Gastroesophageal sphincter (tissue), 4 donors: ENCODE measurements at places on chromosomes 1 and 21. TPM values are rescaled to one million over a fixed set of nuclear protein-coding genes. Genes with fewer than 3 reads are reported as not detected.
A peak's percentile ranks its signal among the peaks of the same experiment; 100 is the strongest.

GRCh38 chr1:167924543-167925231, 10.8 kb upstream of the ADCY10 start:
- ATAC-seq, result no peak

RHBG gene
- not detected for total RNA-seq

DNA sequence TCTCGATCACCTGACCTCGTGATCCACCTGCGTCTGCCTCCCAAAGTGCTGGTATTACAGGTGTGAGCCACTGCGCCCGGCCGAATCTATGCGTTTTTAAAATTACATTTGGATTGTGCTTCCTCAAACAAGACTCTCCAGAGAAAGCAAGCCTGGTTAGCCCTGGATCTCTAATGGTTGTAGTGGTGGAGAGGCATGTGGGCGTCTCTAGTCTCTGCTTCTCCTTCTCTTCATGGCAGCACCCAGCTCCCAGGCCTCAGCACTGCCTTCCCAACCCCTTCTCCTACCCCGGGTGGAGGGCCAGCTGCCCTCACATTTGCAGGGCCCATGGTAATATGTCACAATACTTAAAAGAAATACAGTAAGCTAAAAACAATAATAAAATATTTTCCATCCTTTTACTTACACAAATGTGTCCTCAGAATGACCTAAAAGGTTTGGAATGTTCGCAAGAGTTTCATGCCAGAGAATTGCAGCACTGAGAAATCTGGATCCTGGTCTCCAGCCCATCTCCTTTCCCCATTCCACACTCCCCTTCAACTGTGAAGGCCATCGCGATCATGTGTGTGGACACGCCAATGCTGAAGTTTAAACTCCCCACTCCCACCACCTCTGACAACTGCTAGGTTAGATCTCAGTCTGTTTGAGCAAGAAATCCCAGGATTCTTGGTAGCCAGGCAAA, 7.0 kb downstream of the OR14I1 start:
- ATAC-seq, result peak; percentile 28

PLA2G2C gene
- not detected for total RNA-seq

GRCh38 chr1:4736254-4736653, 81.8 kb downstream of the AJAP1 start:
- ATAC-seq, result no peak

HES2 gene
- total RNA-seq, result not detected

FCER1A gene
- not detected for total RNA-seq

DNA sequence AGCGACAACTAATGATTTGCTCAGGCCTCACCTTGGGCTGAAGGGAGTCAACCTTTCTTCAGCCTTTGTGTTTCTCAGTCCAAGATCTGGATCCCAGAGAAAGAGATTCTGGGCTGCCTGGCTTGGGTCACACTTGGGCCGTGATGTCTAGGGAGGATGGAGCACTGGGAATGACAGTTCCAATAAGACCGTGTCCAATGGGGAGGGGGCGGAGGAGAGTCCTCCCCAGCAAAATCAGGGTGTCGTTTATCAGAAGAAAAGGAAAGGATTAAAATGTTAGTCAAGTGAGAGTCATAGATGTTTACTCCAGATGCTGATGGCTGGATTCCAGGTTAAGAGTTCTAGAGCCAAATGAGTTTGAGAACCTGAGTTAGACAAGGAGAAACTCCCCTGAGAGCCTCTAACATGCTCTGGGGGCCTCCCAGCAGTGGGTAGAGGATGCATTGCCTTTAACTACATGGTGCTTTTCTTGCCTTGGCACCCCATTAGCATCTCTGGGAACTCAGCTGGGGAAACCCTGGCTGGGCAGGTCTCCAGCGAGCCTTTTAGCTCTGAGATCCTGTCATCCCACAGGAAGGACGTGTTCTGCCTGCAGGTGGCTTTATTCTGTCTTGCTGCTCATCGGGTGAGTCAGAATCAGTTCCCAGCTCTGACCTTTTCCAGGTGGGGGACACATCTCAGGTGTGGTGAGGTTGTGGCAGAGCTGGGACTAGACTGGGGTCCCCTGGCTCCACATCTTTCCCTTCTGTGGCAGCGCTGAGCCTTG, 22.2 kb downstream of the NIPAL3 start:
- ATAC-seq, result no peak

DOCK7 gene
- 31.5 TPM for total RNA-seq

DNA sequence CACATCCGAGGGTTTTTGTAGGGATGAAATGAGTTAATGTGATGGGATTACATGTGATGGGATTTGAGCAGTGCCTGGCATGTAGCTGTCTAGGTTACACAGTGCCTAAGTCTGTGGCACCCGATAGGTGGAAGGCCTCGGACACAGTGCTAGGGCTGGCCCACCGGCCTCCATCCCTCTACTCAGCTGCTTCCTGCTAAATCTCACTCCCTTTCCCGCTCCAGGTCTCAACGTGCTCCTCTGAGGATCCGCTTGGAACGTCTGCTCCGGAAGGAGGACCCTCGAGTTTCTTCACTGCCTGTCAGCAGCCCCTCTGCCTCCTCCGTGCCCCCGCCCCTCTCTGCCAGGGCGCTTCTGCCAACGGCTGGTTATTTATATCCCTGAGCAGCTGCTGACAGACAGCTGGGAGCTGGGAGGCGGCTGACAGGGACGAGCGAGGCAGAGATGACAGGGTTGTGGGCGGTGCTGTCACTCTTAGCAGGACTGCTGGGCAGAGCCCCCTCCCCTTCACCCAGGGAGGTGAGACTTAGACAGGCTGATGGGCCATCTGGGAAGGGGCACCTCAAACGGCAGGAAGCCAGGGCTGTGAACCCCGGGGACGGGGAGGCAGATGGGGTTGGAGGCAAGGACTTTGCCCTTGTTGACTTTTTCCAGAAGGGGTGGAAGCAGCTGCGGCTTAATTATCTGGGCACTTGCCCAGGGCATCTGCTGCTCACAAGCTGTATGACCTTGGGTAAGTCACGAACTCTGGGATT, 26.6 kb upstream of the LRRN2 start:
- no peak for ATAC-seq

GRCh38 chr1:13731897-13732296, 31.9 kb downstream of the PRDM2 start:
- ATAC-seq, result no peak

- peak; percentile 87 for ATAC-seq
These were observed 204.8 kb upstream of the ADAMTS5 start for GRCh38 chr21:27171707-27172106.

DNA sequence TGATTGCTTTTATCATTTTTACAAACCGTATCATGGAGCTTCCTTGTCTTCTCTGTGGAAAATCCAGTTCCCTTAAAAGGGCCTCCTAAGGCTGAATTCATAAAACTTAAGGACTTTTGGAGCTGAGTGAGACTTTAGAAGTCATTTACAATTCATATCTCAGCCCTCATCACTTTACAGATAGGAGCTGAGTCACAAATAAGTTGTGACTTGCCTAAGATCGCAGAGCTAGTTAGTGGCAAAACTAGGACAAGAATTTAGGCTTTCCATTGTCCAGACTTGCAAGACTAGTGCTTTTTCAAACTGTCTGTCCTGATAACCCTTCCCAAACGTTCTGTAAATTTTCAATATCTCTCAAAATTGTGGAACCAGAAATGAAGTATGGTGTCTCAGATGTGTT, 37.3 kb downstream of the C1orf21 start:
- ATAC-seq, result no peak

RAB25 gene
- total RNA-seq, result not detected

DNA sequence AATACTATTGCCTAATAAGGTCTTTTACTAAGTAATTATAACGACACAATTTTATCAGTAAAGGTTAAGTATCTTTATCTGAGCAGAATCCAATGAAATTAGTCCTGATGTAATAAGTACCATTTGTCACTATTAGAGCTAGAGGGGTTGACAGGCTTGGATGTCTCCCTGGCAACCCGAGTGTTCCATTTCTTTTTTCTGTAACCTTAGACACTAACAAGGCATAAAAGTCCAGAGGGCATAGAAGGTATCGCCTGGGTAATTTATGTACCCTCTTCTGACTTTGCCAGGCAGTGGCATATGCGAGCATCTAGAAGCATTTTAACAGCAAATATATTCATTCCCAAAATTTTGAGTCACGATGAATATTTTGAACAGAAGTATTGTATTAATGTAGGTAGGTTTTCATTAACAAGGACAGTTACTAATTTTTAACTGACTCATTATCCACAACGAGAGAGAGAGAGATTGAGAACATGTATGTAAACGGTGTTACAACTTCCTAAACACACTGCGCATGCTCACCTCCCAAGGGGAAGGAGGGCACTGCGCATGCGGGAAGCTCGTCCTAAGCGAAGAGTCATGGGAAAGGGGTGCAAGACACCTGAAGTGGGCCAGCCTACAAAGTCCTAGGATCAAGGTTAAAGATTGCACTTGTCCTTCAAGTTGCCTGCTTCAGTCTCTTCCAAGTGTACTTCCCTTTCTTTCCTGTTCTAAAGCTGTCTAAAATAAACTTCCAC, 423.9 kb downstream of the DSCAM start:
- no peak for ATAC-seq

SLC16A4 gene
- total RNA-seq, result 13.9 TPM

SELP gene
- total RNA-seq, result 1.9 TPM

DNA sequence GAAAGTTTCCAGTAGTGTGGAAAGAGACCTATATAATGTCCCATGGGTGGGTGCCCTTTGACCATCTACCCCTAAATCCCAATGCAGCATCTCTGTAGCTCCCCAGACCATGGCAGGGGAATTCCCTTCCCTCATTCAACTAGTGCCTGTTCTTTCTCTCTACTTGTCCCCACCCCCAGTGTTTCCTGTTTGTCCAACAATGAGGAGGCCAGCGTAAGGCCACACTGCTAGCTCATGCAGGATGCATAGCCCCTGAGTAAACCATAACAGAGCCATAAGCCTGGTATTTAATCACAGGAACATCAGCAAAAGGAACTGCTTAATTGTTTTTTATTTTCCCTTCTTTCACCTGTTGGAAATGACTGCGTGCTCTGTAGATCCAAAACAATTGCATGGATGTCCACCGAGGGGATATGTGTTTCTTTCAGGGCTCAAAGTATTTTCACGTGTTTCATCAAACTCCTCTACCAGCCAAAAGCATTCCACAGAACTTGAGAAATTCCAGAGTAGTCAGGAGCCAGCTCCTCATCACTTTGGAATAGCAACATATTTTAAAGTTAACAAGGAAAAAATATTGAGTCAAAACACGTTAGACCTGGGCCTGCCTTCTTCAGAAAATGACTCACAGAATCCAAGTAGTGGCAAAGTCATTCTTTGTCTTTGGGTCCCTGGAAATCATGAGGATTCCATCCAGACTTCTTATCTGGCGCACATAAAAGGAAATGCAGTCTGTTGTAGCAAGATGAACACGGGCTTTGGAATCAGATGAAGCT, 162.5 kb upstream of the SGIP1 start:
- ATAC-seq, result peak; percentile 57

DNA sequence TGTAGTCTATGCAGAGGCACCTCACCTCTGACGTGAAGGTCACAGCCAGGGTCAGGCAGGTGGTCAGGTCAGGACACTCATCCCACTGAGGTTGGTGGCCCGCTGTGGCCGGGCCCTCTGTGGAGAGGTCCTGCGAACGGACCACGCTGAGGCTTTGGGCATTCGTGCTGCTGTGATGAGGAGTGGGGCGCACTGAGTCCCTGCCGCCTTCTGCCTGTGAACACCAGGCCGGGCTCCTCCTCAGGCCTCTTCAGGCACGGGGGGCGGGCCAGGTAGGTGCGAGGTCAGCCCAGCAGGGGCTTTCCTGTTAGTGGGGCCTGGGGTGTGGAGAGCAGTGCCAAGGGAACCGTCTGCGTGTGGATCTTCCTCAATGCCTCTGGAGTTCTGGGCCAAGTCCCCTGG, 39.0 kb downstream of the COQ8A start:
- ATAC-seq, result no peak

COL8A2 gene
- total RNA-seq, result 53.2 TPM

GRCh38 chr1:218397752-218398339, 52.7 kb downstream of the TGFB2 start:
- ATAC-seq, result no peak

UTS2 gene
- total RNA-seq, result not detected

DNA sequence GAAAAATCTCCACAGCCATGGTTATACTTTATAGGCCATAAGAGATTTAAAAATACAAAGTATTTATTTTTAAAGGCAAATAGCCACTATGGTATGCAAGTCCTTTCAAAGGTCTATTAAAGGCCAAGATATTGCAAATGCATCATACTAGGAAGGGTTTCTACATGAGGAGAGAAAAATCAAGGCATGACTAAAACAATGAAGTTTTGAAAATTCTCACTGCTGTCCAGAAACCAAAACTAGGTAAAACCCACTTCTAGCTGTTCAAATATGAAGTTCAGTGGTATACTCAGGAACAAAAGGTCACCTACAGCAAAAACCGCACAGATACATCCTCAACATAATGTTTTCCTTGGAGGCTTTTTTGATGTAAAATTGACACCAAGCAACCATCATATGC, 75.0 kb downstream of the EPS15 start:
- ATAC-seq, result no peak

GRCh38 chr1:76186554-76187170, 112.1 kb downstream of the ST6GALNAC3 start:
- ATAC-seq, result no peak
